NCI-H1694 (cell line): ENCODE measurements at places on chromosomes 7 and 10.
A peak's percentile ranks its signal among the peaks of the same experiment; 100 is the strongest.

- DNase-seq = no peak
These were observed 61.2 kb downstream of the SH3PXD2A start for GRCh38 chr10:103793920-103794883.

GRCh38 chr7:87510411-87510875, 35.0 kb upstream of the ABCB4 start:
- no peak for DNase-seq

- no peak for DNase-seq
These were observed 13.9 kb upstream of the GDF10 start for GRCh38 chr10:47286116-47286505.

- no peak for DNase-seq
These were observed 54.9 kb downstream of the IKZF1 start for GRCh38 chr7:50359258-50359994.

- no peak for DNase-seq
These were observed 144.6 kb downstream of the DNAJB6 start for GRCh38 chr7:157481389-157481788.

DNA sequence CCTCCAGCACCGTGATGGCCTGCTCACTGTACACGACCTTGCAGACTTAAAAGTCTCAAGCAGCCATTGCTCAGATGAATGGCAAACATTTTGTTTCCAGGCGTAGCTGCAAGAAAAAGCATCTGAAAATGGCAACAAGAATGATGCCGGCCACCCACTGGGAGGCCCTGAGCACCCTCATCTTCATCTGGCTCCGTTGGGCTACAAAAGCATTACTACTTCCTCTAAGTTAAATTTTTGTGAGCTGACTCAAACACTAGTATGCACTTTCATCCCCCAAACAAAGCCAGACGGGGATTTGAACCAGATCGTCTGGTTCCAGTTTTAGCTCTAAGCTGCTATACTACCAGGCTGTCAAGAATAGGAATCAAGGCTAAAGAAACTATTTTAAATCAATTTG, 116.6 kb upstream of the CDK1 start:
- no peak for DNase-seq

GRCh38 chr10:63137306-63137705, 4.2 kb downstream of the NRBF2 start:
- no peak for DNase-seq

DNA sequence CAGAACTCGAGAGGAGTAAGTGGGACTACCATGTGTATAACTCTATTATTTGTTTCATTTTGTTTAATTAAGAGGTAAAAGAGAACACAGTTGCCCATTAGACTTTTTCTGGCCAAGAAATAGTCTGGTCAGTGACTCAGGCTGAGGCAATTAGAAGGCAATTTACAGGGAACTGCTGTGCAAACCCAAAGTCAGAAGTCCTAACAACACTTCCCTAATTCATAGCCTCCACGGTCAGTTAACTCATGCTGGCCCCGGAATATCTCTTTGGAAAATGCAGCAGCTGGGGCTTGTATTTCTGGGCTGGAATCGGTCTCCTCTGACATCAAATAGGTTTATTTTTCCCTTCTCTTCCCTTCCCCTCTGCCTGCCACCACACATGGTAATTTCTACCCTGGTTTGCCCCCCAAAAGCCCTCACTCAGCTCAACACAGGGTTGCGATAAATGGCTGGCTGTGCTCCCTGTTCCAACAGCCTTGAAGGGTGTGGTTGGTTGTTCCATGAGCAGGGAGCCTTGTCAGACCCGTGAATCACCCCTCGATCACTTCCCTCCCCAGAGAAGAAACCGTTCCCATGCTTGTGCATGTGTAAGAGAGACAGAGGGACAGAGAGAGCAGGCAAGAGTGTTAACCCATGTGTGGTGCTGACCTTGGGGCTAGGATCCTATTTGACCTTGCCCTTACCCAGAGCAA, 5.3 kb downstream of the SH3PXD2A start:
- no peak for DNase-seq

DNA sequence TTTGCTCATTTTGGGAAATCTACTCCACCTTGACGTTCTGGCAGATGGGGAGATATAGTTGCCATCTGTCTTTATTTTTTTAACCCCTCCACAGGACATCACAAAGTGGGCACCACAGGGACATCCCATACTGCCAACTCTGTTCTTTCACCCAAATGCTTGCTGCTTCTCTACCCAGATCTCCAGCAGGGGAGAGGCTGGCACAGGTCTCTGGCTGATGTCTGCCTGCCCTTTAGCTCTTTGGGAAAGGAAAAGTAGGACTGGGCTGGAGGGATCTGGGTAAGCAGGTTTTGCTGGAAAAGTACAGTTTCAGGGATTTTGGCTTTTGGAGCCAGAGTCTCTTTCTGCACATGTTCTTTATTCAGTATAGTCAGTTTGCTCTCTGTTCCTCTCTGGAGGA, 156.7 kb downstream of the ANLN start:
- peak; percentile 50 for DNase-seq

GRCh38 chr10:91698258-91698657, 65.4 kb upstream of the PPP1R3C start:
- no peak for DNase-seq

GRCh38 chr7:101519324-101520023, 109.6 kb downstream of the MYL10 start:
- DNase-seq = no peak

DNA sequence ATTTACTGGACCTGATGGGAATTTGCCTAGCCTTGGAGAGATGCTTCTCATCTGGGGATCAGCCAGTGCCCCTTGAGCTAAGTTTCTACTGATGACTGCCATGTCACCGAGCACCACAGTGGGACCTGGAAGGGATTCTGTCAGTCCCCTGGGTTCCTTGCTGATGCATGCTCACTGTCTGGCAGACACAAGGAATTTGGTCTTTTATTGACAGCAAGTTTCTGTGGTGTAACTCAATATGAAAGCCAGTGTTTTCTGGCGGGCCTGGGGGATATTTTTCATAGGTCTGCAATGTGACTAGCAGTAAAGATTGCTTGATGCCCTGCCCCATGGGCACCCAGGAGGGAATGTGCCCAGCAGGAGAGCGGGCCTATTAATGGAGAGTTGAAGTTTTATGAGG, 30.7 kb downstream of the MAP3K8 start:
- DNase-seq = no peak

DNA sequence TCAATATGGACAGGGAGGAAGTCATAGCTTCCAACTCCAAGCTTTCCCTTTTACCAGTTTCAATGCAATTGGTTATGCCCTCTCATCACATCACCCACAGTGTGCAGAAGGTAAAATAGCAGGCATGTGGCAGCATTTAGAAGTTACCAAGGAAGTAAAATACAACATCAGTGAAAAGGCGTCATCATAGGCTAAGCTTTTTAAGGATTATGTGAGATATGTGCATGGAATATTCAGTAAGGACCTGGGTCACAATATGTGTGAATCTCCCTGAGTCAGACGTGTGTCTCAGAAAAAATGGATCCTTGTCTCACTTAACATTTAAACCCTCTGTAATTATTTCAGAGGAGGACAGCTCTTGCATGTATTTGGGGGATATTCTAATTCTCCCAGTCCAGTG, 522.8 kb upstream of the POM121L12 start:
- DNase-seq = no peak

GRCh38 chr10:98236862-98237261, 31.1 kb downstream of the LOXL4 start:
- no peak for DNase-seq

DNA sequence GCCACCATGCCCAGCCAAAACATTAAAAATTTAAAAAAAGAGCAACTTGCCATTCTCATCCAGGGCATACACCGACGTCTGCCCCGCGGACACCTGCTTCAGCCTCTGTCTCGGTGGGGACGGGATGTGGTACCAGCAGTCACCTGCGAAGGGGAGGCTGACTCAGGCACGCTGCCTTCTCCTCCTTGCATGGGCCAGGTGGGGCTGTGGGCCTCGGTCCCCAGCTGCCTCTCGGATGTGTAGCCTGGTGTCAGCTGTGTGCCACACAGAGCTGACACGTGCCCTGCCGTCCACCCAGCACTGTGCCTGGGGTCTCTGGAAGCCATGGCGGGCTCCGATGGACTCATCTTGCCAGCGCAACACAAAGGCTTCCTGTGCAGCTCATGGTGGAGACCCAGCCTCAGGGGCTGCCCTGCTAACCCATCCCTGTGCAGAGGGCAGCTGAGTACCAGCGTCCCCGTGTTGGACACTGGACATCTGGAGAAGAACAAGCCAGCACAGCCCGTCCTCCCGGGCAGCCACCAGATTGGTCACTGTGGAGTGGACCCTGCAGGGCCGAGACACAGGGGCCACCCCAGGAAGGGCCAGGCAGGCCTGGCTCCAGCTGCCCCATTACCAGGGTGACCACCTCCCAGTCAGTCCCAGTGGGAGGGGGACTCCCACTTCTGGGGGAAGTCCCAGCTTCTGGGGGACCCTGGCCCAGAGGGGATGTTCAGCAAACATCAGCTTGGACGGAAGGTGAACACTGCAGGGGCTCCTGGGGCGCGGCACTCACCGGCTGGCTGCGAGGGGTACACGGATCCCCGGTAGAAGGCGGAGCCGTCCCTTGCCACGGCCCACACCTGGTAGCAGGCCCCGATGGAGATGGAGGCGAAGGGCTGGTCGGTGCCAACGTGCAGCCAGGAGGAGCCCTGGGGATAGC, 10.6 kb downstream of the BHLHA15 start:
- no peak for DNase-seq

DNA sequence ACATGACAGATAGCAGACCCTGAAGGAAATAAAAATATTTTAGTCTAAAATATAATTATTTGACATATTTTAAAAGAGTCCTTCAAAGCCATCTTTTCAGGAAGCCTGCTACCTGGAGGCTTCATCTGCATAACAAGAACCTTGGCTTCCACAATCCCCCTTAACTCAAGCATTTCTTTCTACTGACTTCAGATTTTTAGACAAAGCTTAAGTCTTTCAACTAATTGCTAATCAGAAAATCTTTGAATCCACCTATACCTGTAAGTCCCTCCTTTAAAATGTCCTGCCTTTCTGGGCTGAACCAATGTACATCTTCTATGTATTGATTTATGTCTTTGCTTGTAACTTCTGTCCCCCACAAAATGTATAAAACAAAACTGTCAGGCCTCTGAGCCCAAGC, 23.5 kb upstream of the PRF1 start:
- no peak for DNase-seq
